ELR (cell line): ENCODE measurements at places on chromosomes 6 and 20.

GRCh38 chr20:32512047-32512385 is 73.1 kb downstream of the NOL4L start:
- DNase-seq, result no peak

GRCh38 chr6:52788478-52788877 is 15.1 kb downstream of the GSTA1 start:
- DNase-seq, result no peak

DNA sequence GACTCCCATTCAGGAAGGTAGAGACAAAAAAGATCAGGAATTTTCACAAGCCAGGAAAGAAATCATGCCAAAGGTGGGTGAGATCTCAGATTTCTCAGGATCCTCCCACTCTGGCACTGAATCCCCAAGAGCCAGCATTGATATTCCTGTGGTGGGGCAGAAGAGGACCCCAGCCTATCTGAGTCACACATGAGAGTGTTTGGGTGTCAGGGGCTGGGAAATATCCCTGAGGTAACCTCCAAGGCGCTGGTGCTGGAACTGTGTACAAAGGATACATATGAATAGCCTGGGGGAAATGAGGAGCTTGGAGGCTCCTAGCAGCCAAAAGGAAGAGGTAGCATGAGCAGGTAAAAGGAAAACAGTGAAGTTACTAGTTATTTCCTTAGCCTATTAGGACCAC is 369.4 kb downstream of the BTBD9 start:
- DNase-seq, result peak; percentile 47

DNA sequence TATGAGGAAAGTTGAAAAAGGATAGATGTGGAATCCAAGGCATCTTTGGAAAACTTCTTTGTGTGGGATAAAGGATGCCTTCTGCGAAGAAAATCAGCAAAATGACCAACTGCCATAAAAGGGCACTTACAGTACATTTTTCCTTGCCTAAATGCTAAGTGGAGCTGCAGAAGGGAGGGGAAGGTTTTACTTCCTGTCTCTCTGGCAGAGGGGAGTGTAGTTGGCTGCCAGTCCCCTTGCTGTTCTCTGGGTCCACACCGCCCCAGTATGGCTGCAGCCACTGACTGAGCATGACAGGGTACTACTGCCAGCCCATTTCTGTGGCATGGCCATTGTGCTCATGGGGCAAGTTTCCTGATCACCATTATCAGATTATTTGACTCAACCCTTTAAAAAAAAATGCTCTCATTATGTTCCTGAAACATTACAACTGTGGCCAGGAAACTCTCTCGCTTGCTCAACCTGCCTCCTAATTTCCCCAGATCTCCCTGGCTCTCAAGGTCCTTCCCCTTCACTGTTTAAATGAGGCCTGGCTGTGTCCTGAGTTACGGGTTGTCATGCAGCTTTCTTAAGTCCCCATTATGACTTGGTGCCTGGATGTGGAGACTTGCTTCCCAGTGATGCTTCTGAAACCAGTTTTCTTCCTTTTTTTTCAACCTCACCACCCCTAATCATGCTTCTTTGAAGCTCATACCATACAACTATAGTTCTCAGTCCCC is 34.5 kb upstream of the FAM184A start:
- no peak for DNase-seq

DNA sequence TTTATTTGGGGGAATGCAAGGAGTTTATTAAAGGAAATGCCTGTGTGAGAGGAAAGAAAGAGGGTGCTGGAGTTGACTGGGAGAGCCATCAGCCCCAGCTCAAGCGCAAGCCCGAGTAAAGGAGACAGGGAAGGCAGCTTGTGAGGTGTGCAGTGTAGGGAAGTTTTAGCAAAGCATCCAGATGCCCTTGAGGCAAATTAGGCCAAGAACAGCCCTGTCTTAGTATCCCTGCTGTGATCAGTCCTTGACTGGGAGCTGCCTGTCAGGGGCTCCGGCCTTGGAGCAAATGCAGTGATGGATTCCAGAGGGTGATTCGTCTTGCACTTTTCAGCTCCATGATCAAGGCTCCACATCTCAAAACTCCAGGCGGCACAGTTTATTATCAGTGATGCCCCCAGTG is 561.7 kb downstream of the KIF16B start:
- DNase-seq, result no peak

DNA sequence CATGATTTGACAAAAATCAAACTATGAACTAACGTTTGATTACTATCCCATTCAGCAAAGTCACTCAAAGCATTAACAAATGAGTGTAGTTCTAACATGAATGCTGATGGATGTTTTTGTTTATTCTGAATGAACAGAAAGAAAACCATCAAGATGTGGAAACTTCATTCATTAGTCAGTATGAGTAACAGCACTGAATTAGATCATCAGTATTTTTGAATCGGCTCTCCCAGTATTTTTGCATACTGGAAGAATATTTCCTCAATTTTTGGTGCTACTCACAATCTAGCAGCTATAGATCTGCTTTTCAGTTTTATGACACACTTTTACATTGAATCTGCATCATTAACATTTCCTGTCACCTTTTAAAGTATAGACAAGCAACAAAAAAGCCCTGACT is 63.8 kb upstream of the CD83 start:
- peak; percentile 85 for DNase-seq

DNA sequence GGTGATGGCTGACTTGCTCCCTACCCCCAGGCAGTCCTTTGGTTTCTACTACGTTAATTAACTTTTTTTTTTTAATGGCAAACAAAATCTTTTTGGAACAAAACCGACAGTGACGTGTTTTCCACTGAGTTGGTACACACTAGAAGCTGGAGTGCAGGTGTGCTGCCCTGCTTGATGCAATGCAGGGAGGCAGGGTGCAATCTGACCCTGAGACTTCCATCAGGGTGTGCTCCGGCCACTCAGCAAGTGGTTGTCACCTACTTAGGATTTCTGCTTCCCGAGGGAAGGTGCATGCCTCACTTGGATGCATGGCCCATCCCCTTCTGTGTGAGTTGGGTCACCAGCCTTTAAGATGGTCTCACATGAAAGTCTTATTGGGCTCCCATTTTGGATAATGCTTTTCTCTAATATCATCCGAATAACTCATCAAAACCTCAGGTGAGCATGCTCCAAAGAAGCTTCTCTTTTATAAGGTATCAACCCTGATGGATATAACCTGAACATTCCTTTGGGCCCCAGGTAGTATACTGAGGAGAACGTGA is 14.0 kb downstream of the RREB1 start:
- DNase-seq, result no peak

DNA sequence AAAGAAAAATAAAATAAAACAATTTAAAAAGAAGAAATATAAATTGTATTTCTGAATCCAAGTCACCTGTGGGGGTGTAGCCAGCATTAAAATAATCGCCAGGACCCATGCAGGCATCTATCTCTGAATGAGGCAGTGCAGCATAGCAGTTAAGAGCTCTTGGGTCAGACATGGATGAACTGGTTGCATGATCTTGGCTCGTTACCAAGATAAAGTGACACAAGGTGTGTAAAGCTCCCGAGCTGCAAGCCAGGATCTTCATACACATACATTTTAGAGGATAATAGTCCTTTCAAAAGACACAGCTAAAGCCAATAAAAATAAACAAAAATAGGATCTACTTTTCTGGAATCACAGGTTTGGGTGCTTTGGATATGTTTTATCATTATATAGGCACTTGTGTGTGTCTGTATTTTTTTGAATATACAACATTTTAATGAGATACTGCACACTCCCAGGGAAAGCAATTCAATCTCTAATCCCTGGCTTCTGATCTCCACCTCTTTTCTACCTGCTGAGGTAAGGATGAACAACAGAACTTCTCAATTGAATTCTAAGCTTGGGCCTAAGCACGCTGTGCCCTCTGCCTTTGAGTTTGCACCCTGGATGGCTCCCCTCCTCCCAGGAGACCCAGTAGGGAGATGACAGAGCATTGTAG is 8.9 kb downstream of the TRIM10 start:
- DNase-seq, result no peak

GRCh38 chr20:39050555-39050902 is 88.4 kb downstream of the DHX35 start:
- no peak for DNase-seq
